NCI-H524 treated with DMSO at 0.1 percent for 48 hours (cell line): ENCODE measurements at places on chromosomes 3 and 15.

DNA sequence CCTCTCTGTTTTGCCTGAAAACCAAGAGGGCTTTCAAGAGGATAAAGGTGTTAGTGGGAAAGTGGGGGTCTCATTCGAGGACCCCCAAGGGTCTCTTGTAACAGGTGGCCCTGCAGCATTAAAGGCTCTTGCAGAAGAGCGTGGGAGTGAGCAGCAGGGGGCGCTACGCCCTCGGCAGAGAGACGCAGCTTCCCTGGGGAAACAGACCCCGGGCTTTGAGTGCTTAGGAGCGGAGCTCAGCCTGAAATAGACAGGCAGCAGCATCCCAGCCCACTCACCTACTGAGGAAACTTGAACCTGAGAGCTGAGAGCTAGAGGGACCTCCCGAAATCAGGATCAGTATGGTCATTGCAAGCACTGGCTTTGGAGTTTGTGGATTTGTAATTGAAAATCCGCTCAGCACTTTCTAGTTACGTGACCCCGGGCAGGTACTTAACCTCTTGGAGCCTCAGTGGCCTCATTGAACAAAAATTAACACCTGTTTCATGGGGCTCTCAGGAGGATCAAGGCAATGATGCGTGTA, 25.7 kb downstream of the RPLP1 start:
- DNase-seq, result peak; percentile 73

DNA sequence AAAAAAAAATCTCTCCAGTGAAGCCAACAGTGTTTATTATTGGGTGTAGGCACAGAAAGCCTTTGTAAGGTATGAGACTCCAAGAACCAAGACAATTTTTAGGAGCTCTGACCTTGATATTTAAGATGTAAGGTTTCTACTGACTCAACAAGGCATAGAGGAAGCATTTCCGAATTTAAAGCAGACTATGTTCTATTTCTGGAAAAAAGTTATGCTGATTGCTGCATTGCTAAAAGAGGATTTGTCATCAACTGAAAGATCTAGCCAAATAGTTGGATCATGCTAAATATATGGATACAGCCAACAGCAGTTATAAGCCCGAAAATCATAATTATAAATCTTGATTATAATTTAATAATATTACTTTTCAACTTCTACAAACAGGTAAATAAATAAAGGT, 53.3 kb upstream of the MELTF start:
- DNase-seq, result no peak

- DNase-seq, result peak; percentile 72
These were observed 31.0 kb downstream of the CEP63 start for GRCh38 chr3:134516905-134517304.

DNA sequence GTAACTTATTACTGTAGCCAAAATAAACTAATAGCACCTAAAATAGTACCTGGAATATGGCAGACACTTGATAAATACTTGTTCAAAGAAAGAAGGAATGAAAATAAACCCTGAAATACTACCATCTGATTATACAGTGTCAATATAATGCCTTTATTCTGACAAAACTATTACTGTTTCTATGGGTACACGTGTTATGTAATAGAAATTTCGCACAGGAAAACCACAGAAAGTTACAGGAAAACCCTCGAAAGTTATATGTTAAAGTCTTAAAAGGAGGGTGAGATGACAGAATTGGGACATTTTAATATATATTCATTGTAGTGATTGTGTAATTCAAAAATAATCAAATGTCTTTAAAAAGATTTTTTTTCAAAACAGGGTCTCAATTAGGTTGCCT, 28.8 kb downstream of the ETFA start:
- DNase-seq, result no peak

DNA sequence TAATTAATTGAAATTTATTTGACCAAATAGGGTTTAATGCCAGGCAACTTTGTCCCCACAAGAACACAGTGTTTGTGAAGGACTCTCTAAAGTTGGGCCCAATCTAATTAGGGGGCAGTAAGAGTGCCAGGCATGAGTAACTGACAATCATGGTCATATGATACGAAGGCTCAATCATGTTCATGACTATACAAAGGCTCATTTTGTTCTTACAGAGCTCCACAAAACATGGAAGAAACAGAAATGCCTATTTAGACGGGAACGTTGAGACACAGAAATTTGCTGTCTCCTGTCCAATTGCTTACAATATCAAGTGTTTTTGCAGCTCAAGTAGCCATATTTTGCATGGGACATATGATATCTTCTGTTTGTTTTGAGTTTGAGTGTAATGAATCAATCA, 391.1 kb downstream of the SI start:
- DNase-seq, result no peak
